ENCODE measurements at places on chromosomes 7 and 10. TPM values are rescaled to one million over a fixed set of nuclear protein-coding genes. Genes with fewer than 3 reads are reported as not detected.

Gene OR6V1
- total RNA-seq, result not detected

Gene RAB19
- 0.33 TPM for total RNA-seq

Gene SPDYE9
- not detected for total RNA-seq

Gene TMEM72
- not detected for total RNA-seq

Gene MBL2
- not detected for total RNA-seq

Gene NEURL1
- 0.11 TPM for total RNA-seq

Gene SFRP5
- not detected for total RNA-seq

Gene CEP41
- 6.3 TPM for total RNA-seq

Gene HOXA5
- 13.1 TPM for total RNA-seq

Gene SPACDR
- total RNA-seq, result 1.2 TPM

Gene AS3MT
- 1.4 TPM for total RNA-seq

Measured in pulmonary artery endothelial cell (primary cell).